ENCODE measurements at places on chromosomes 16 and 17. TPM values are rescaled to one million over a fixed set of nuclear protein-coding genes. Genes with fewer than 3 reads are reported as not detected.

The HSD11B2 gene
- total RNA-seq, result 198 TPM

The OR1A1 gene
- not detected for total RNA-seq

The MAPT gene
- 8.3 TPM for total RNA-seq

The OTOP3 gene
- total RNA-seq, result not detected

The C16orf92 gene
- not detected for total RNA-seq

The PRR29 gene
- 0.99 TPM for total RNA-seq

The CCL16 gene
- not detected for total RNA-seq

The AURKB gene
- 23.1 TPM for total RNA-seq

The ARHGAP23 gene
- total RNA-seq, result 52.5 TPM

The HIGD1B gene
- 0.76 TPM for total RNA-seq

All from metanephros (tissue), 2 donors.